Activated T-helper 2 cell treated with anti-CD3 and anti-CD28 coated beads, Interferon-gamma antibody, Interleukin-2, Interleukin-4, amounts not matched to agents 10 μg/mL and 5 μg/mL and 100 μg/mL, durations not matched to agents 14 hours and 24 hours and 36 hours (primary cell): ENCODE measurements at places on chromosomes 3 and 15.

DNA sequence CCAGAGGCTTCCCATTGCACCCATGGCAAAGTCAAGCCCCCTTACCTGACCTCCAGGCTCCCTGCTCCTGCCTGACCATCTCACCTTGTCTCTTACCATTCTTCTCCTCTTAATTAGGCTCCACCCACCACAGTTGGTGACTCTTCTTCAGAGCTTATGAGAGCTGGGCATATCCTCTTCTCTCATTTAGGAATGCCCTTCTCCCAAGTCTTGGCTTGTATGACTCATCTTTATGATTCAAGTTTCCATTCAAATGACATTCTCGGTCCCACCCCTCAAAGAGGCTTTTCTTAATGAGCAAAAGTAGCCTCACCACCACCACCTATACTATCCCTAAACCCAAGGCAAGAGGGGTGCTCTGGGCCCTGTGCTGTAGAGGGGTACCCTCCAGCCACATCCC is 55.3 kb upstream of the NUDT16 start:
- no peaks in the 10 kb centered on the region for H3K4me1 ChIP-seq
- H3K27ac ChIP-seq = no peak overlapping the region
- no peaks in the 10 kb centered on the region for H3K36me3 ChIP-seq
- peaks cover 10% of the 10 kb centered on the region for H3K27me3 ChIP-seq
- no peak overlapping the region for H3K4me3 ChIP-seq
- DNase-seq = no peak

GRCh38 chr3:71702131-71703024 is 22.8 kb downstream of the EIF4E3 start:
- no peaks in the 10 kb centered on the region for H3K27me3 ChIP-seq
- H3K36me3 ChIP-seq = peaks cover 55% of the 10 kb centered on the region
- H3K4me1 ChIP-seq = peaks cover 48% of the 10 kb centered on the region

- peaks cover 9% of the 10 kb centered on the region for H3K4me1 ChIP-seq
- no peak for DNase-seq
- no peak overlapping the region for H3K27ac ChIP-seq
- no peaks in the 10 kb centered on the region for H3K27me3 ChIP-seq
- H3K4me3 ChIP-seq = no peak overlapping the region
Measured at GRCh38 chr3:129703913-129704312, 97.4 kb upstream of the PLXND1 start.

GRCh38 chr15:33031324-33031821 is 163.1 kb downstream of the FMN1 start:
- H3K36me3 ChIP-seq = no peaks in the 10 kb centered on the region
- peaks cover 8% of the 10 kb centered on the region for H3K27me3 ChIP-seq
- H3K27ac ChIP-seq = no peak overlapping the region
- H3K4me1 ChIP-seq = peaks cover 11% of the 10 kb centered on the region
- H3K4me3 ChIP-seq = no peak overlapping the region

- H3K27me3 ChIP-seq = no peaks in the 10 kb centered on the region
- no peak overlapping the region for H3K4me3 ChIP-seq
- DNase-seq = no peak
- no peaks in the 10 kb centered on the region for H3K4me1 ChIP-seq
- no peaks in the 10 kb centered on the region for H3K36me3 ChIP-seq
Measured at GRCh38 chr3:148211725-148212124, 486.0 kb upstream of the AGTR1 start.

DNA sequence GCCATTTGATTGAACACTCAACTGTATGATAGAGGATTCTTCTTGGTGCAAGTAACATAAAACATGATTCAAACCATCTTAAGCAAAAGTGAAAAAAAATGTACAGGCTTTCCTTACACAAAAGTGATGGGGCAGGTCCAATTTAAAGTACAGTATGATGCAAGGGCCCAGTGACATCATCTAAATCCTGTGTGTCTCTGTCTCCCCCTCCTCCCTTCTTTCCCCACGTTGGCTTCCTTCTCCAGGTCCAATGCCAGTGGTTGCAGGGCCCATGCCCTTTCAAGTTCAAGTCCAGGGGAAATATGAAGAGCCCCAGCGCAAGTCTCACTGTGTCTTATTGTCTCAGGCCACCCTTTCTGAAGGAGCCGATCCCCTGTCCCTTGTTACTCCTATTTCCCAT is 332.3 kb downstream of the SHQ1 start:
- no peak overlapping the region for H3K27ac ChIP-seq
- H3K27me3 ChIP-seq = no peaks in the 10 kb centered on the region
- H3K36me3 ChIP-seq = no peaks in the 10 kb centered on the region
- no peak for DNase-seq
- H3K4me1 ChIP-seq = peaks cover 17% of the 10 kb centered on the region
- no peak overlapping the region for H3K4me3 ChIP-seq

- H3K27me3 ChIP-seq = no peaks in the 10 kb centered on the region
- no peak overlapping the region for H3K4me3 ChIP-seq
- H3K36me3 ChIP-seq = peaks cover 94% of the 10 kb centered on the region
- H3K4me1 ChIP-seq = peaks cover 51% of the 10 kb centered on the region
- DNase-seq = no peak
Measured at GRCh38 chr3:156548902-156549301, 6.0 kb downstream of the SSR3 start.

DNA sequence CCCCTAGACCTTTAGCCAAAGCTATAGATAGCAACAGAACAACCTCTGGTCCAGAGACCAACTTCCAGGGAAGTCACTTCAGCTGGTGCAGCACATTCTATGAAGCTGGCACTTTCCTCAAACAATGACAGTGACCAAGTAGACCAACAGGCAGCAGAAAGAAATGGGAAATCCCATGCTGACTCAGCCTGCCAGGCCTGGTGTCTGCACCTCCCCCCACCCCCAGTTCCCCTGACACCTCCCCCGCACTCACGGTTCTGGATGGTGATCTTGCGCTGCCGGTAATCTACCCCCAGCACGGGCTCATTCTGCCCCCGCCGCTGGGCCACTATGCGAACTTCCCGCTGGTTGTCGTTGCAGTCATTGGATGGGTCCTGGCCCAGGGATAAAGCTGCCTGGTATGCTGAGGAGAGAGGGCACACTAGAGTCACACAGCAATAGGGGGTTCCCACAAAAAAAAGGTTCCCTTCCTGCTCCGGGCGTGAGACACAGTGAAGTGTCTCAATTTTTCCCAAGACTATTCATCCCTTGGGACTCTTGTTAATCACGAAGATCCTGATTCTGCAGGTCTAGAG is 17.0 kb downstream of the ILDR1 start:
- no peak overlapping the region for H3K4me3 ChIP-seq
- peaks cover 36% of the 10 kb centered on the region for H3K4me1 ChIP-seq
- no peaks in the 10 kb centered on the region for H3K36me3 ChIP-seq
- DNase-seq = no peak
- peaks cover 2% of the 10 kb centered on the region for H3K27me3 ChIP-seq

DNA sequence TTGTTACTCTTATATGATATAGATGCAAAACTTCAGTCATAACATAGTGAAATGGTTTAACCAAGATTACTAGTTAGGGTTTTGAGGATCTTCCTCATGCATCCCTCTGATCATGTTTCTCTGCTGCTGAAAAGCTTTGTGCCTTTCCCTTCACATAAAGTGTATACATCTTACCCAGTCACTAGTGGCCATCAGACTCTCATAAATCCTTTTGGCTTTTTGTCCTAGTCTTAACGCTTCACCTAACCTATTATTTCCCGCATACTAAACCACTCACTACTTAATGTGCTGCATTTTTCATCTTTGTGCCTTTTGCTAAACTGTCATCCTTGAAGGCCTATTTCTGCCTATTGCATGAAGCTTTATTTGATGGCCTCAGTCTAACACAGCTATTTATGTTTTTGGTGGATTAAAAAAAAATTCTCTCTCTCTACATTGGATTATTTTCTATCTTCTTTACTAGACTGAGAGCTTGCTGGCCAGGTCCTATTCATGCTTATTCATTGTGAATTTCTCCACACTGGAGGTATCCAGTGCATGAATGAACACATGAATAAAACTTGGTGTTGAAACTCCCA is 717.6 kb upstream of the GOLIM4 start:
- H3K36me3 ChIP-seq = no peaks in the 10 kb centered on the region
- no peak for DNase-seq
- H3K4me1 ChIP-seq = no peaks in the 10 kb centered on the region
- H3K4me3 ChIP-seq = no peak overlapping the region

GRCh38 chr3:43281020-43281419 is 5.3 kb upstream of the SNRK start:
- DNase-seq = no peak
- peaks cover 19% of the 10 kb centered on the region for H3K27me3 ChIP-seq
- H3K4me1 ChIP-seq = peaks cover 10% of the 10 kb centered on the region
- H3K27ac ChIP-seq = no peak overlapping the region
- no peaks in the 10 kb centered on the region for H3K36me3 ChIP-seq

- H3K27me3 ChIP-seq = no peaks in the 10 kb centered on the region
- H3K4me3 ChIP-seq = no peak overlapping the region
- H3K4me1 ChIP-seq = no peaks in the 10 kb centered on the region
- no peaks in the 10 kb centered on the region for H3K36me3 ChIP-seq
- no peak overlapping the region for H3K27ac ChIP-seq
Measured at GRCh38 chr15:91632176-91632575, 221.3 kb upstream of the SLCO3A1 start.

DNA sequence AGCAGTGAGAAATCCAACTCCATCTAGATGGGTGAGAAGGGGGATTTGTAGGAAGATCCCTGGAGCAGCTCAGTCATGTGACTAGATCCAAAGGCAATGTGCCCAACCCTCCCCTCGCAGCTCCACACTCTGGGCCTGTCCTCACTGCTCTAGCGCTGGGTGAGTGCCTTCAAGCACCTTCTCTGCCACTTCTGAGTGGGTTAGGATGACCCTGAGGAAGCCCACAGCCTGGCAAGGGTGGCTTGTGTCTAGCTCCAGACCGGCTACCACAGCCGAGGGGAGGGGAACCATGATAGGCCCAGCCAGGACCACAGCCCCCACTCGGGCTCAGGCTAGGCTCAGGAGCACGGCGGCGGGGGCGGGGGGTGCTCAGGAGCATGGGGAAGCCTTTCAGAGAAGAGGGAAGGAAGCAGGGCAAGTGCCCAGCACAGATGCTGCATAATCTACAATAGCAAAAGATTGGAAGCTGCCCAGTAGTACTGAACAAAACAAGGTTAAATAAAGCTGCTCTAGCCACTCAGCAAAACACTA is 1.7 kb downstream of the SPATA12 start:
- H3K4me1 ChIP-seq = peaks cover 3% of the 10 kb centered on the region
- H3K4me3 ChIP-seq = no peak overlapping the region
- no peak for DNase-seq
- no peak overlapping the region for H3K27ac ChIP-seq
- H3K27me3 ChIP-seq = no peaks in the 10 kb centered on the region
- no peaks in the 10 kb centered on the region for H3K36me3 ChIP-seq
